Kidney (tissue), 22 donors: ENCODE measurements at places on chromosomes 1 and 21. TPM values are rescaled to one million over a fixed set of nuclear protein-coding genes. Genes with fewer than 3 reads are reported as not detected.

GRCh38 chr1:8533124-8533523 lies 215.2 kb downstream of the SLC45A1 start:
- no peaks in the 10 kb centered on the region for H3K4me1 ChIP-seq
- H3K4me3 ChIP-seq: no peak overlapping the region
- DNase-seq: no peak
- no peak overlapping the region for H3K27ac ChIP-seq
- H3K36me3 ChIP-seq: peaks cover 2% of the 10 kb centered on the region
- no peaks in the 10 kb centered on the region for H3K27me3 ChIP-seq

Gene TMEM269
- total RNA-seq: 0.22 TPM

GRCh38 chr21:16596369-16596768 lies 866.6 kb downstream of the USP25 start:
- H3K27me3 ChIP-seq: no peaks in the 10 kb centered on the region
- no peaks in the 10 kb centered on the region for H3K4me1 ChIP-seq
- H3K27ac ChIP-seq: no peak overlapping the region

- peaks cover 2% of the 10 kb centered on the region for H3K36me3 ChIP-seq
- no peaks in the 10 kb centered on the region for H3K27me3 ChIP-seq
- H3K4me1 ChIP-seq: no peaks in the 10 kb centered on the region
- no peak overlapping the region for H3K27ac ChIP-seq
- DNase-seq: no peak
Measured at GRCh38 chr1:28517649-28517999, 11.8 kb downstream of the RCC1 start.

DNA sequence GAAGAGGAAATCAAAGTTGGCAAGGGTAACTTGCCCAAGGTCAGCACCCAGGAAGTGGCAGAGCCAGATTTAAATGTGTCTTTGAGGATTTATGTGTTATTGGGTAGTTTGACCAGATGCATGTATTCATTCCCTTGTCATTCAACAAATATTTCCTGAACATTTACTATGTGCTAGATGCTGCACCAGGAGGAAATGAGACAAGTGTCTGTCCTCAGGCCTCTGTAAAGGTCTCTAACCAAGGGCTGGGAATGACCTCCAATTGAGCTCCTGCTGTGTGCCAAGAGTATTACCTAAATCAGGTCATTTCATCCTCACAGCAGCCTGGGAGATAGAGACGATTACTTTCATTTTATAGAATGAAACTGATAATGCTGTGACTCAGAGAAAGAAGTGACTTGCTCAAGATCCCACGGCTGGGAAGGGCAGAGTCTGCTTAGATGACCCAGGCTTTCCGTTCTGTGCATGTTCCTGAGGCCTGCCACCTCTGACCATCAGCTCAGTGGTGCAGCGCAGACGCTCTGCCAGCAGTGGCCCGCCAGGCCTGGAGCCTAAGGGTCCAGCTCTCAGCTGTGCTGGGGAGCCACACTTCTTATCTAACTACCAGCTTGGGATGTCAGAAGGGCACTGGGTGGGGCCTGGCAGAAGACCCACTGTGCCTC lies 3.5 kb upstream of the TTC22 start:
- no peaks in the 10 kb centered on the region for H3K36me3 ChIP-seq
- no peak overlapping the region for H3K27ac ChIP-seq
- H3K4me3 ChIP-seq: no peak overlapping the region
- H3K4me1 ChIP-seq: no peaks in the 10 kb centered on the region

GRCh38 chr1:228152097-228152917 lies 2.6 kb downstream of the GJC2 start:
- H3K27ac ChIP-seq: no peak overlapping the region
- no peak overlapping the region for H3K4me3 ChIP-seq
- H3K4me1 ChIP-seq: peaks cover 6% of the 10 kb centered on the region
- DNase-seq: no peak
- no peaks in the 10 kb centered on the region for H3K27me3 ChIP-seq
- no peaks in the 10 kb centered on the region for H3K36me3 ChIP-seq

DNA sequence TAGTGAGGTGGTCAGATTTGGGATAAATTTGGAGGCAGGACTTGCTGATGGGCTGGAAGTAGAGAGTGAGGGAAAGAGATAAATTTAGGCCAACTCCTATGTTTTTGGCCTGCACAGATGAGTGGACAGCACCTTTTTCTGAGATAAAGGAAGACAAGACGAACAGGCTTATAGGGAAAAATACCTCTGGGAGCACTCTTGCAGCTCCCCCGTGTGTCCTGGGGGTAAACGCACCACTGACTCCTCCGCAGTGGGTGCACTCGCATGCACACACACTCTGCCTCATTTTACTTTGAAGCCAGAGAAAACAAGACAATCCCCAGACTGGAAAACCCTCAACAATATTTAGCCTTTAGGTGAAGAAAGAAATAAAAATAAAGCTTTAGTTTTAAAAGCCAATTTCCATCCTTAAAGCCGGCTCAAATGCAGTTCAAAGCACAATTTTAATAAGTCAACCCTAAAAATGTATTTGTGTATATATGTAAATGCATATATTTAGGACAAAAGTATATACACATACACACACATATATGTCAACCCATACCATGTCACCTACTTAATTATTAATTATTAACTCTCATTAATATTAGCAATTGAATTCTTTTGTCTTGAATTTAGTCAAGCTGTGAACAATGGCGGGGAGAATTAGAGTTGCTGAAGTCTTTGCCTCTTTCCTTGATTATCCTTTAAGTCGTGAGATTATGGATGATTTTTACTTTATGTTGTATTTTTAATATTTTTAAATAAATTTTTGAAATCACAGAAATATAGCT lies 341.8 kb downstream of the ZNF326 start:
- H3K36me3 ChIP-seq: no peaks in the 10 kb centered on the region
- no peaks in the 10 kb centered on the region for H3K27me3 ChIP-seq
- H3K27ac ChIP-seq: no peak overlapping the region
- no peak for DNase-seq

- DNase-seq: no peak
- H3K36me3 ChIP-seq: no peaks in the 10 kb centered on the region
- no peaks in the 10 kb centered on the region for H3K27me3 ChIP-seq
- no peak overlapping the region for H3K27ac ChIP-seq
Measured at GRCh38 chr1:107925565-107925964, 39.4 kb downstream of the VAV3 start.
